ENCODE measurements at places on chromosomes 2 and 18.

DNA sequence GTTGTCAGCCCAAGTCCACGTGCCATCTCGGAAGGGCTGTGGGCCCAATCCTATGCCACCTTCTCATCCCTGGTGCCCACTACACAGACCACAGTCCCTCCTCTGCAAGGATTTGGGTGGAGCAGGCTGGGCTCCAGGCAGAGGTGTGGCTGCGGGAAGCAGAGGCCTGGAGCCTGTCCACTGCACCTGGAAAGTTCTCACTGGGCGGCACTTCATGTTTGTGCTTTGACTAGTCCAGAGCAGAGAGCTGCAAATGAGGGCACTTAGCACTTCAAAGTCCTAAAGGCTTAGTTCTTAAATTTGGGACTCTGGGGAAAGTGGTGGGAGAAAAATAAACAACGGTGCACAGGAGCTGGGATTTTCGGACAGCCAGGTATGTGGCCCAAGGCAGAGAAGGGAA, 308.9 kb upstream of the POU3F3 start:
- no peak for DNase-seq

DNA sequence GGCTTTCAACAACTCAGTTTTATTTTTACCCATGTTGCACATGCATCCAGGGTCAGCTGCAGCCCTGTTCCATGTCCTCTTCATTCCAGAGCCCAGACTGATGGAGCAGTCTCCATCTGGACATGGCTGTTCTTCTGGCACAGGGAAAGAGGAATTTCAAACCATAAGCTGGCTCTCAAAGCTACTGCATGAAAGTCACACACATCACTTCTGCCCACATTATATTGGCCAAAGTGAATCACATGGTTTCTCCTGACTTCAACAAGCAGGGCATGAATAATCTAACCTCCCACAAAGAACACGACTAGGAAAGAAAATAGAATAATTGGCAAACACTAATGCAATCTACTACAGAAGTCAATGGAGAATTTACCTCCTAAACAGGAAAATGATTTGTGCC, 94.2 kb downstream of the FTCDNL1 start:
- no peak for DNase-seq

GRCh38 chr2:38146275-38146906, 70.4 kb upstream of the CYP1B1 start:
- no peak for DNase-seq

- no peak for DNase-seq
Observed at GRCh38 chr2:37100054-37100453, 15.7 kb downstream of the GPATCH11 start.

GRCh38 chr2:69965756-69966445, 4.5 kb upstream of the ASPRV1 start:
- no peak for DNase-seq

DNA sequence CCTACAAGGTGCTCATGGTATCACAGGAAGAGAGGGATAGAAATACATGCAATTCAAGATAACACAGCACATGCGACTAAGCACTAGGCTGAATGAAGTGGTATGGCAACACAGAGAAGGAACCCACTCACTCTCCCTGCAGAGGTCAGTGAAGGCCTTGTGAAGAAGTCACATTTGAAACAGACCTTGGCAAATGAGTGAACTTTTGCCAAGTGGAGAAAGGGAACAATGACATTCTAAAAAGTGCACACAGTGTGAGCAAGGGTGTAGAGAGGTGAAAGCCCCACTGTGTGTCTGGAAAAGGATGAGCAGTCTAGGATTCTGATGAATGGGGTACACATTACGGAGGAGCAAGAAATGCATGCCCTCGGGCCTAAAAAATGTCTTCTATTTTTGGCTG, 23.3 kb downstream of the KLF7 start:
- no peak for DNase-seq

DNA sequence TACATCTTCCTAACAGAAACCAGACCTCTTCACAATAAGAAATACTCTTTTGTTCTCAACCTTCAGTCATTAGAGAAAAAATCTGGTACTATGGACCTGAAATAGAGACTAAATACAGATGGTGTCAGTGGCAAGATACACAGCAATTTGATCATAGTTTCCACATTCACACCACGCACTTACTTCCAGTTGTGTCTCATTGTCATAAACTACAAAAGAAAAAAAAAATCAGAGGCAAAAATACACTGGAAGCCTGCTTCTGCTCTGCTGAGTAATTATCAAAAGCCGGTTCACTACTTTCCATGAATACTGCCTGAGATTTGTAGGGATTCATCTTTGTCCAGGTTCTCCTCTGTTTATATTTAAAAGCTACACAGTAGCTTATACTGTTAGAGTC, 182.6 kb downstream of the PID1 start:
- no peak for DNase-seq

GRCh38 chr18:52342456-52342855, 2.5 kb downstream of the DCC start:
- DNase-seq, result no peak

- no peak for DNase-seq
Observed at GRCh38 chr18:12246849-12247808, 7.0 kb upstream of the CIDEA start.

DNA sequence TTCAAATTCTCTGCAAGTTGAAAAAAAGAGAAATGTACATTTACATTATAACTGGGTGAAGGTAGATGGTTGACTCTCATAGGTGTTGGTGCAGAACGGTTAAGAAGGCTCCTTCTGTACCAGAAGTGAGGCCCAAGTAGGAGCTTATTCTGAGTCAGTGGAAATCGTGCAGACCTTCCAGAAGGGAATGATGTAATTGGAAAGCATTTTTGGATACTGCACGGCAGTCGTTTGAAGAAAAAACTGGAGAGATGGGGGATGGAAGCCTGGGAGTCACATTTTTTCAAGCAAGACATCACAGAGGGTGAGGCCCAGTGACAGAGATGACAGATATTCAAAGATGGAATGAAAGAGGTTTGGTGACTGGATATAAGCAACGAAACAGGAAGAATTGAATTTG, 39.4 kb downstream of the HRH4 start:
- DNase-seq, result no peak

- DNase-seq, result no peak
Observed at GRCh38 chr2:3427272-3427671, 47.8 kb downstream of the TRAPPC12 start.

DNA sequence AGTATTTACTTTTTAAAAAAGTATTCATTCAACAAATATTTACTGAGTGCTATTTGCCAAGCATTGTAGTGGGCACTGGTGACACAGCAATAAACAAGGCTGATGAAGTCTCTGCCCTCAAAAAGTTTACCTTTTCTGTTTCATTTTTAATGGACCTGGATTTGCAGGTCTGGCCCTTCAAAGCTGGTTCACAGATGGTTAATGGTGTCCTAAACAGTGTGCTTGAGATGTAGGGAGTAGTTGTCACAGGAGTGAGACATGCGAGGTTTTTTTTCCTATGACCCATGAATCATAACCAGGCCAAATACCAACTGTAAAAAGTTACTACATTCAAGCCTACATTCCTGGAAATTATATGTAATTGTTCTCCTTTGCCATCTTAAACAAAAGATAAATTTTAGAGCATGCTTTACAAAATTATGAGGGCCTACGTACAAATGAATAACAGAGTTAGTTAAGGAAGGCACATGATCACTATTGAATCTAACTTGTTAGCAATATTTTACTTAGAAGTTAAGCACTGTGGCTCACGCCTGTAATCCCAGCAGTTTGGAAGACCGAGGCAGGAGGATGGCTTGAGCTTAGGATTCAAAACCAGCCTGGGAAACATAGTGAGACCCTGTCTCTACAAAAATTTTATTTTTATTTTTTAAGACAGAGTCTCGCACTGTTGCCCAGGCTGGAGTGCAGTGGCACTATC, 223.9 kb downstream of the MBD5 start:
- no peak for DNase-seq

- DNase-seq, result no peak
Observed at GRCh38 chr2:228839421-228839876, 431.6 kb downstream of the PID1 start.

GRCh38 chr18:79629249-79629558, 50.4 kb upstream of the CTDP1 start:
- no peak for DNase-seq

GRCh38 chr2:178280244-178280852, 86.0 kb downstream of the OSBPL6 start:
- no peak for DNase-seq

GRCh38 chr2:128404709-128405466, 86.2 kb upstream of the HS6ST1 start:
- DNase-seq, result no peak

GRCh38 chr2:54864727-54865126, 141.3 kb downstream of the EML6 start:
- no peak for DNase-seq

All from stimulated activated CD8-positive, alpha-beta memory T cell treated with anti-CD3 and anti-CD28 coated beads, Interleukin-15, amount 100 ng/mL, for 4 hours (primary cell).